Left colon (tissue), 2 donors: ENCODE measurements at places on chromosomes 12 and 14. TPM values are rescaled to one million over a fixed set of nuclear protein-coding genes. Genes with fewer than 3 reads are reported as not detected.
A peak's percentile ranks its signal among the peaks of the same experiment; 100 is the strongest.

Gene PRKCH
- 11.7 TPM for total RNA-seq

Gene MLEC
- 271 TPM for total RNA-seq

Gene CLEC14A
- 7.7 TPM for total RNA-seq

Gene C1S
- 54.9 TPM for total RNA-seq

Gene SELPLG
- 1.3 TPM for total RNA-seq

DNA sequence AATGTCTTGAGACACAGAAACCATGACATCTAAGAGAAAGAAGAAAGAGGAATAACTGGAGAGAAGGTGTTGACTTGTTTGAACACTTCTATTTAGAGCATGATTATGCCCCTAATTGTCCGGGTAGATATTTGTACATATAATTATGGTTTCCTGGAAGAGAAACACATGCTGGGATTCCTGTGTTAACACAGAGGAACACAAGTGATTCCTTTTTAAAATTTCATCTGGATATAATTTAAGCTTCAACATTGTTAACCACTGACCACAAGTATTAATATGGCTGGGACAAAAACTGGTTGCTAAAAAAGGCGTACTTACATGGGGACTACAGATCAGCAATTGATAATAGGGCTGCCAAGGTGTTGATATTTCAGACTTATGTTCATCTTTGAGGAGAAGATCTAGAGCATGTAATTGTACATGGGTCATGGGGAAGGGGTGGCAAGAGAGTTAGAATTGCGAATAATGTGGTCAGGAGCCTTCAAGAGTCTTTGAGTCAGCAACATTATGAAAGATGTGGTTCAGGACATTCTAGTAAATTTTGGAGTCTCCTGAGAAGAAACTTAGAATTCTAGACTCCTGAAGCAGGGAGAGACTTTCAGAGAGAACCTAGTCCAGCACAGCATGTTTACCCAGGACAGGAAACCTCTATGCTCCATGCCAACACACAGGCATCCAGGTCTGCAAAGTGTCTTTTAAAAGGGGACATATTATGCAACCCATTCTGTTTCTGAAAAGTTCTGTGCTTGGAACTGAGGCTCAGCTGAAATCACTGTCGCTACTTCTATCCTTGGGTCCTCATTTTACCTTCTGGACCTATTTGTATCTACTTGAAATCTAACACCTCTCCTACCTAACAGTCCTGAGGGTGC is 56.5 kb downstream of the SLC38A1 start:
- DNase-seq = no peak

DNA sequence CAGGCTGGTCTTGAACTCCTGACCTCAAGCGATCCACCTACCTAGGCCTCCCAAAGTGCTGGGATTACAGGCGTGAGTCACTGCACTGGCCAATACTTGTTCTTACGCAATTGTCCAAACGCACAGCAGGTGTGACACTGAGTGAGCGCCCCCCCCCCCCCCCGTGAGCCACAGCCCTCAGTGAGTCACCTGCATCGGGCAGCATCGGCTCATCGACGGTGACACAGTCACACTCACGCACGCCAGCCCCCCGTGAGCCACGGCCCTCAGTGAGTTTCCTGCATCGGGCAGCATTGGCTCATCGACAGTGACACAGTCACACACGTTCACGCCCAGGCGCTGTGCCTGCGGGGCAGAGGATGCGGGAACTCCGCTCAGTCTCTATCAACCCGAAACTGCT is 42.5 kb downstream of the GALNT9 start:
- no peak for DNase-seq

DNA sequence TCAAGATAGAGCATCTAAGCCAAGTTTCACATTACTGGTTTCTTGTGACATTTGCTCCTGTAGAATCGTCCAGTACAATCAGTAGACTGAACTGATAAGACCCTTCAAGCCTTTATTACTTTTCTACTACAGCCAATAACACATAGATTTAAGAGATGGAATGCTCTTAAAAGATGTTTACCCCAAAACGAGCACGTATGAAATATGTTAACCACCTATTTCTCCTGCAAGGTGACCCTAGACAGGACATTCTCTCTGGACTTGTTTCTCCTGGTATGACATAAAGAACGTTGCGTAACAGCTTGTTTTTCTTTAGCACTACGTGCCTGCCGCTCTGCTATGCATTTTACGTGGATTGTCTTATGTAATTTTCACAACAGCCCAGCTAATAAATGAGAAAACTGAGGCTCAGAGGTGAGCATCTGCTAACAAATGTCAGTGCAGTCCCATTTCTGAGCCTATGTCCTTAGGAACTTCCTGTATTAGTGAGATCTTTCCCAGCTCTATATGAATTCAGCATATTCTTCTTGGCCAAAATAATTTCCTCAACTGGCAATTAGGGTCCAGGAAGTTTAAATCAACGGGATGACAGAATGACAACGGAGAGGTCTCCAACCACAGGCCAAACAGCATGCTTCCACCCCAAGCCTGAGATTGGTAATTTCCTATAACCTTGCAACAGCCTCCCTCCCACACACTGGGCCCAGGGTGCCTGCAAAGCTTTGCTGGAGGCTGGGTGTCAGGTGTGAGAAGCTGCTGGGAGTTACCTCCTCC is 3.7 kb downstream of the NFKBIA start:
- no peak for DNase-seq

DNA sequence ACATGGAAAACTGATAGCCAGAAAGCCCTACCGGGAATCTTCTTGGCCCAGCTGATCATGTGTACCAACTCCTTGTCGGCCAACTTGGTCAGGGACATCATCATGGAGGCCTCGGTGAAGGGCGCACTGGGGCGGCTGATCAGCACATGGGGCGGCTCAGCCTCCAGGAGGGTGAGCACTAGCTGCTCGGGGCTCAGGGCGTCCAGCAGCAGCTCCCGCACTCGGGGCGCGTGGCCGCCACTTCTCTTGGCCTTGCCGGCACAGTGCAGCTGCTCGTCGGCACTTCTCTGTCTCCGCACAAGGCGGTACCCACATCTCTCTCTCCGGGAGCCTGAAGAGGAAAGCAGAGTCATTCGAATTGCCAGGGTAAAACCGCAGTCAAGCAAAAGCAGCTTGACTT is 33.8 kb downstream of the ESR2 start:
- no peak for DNase-seq

DNA sequence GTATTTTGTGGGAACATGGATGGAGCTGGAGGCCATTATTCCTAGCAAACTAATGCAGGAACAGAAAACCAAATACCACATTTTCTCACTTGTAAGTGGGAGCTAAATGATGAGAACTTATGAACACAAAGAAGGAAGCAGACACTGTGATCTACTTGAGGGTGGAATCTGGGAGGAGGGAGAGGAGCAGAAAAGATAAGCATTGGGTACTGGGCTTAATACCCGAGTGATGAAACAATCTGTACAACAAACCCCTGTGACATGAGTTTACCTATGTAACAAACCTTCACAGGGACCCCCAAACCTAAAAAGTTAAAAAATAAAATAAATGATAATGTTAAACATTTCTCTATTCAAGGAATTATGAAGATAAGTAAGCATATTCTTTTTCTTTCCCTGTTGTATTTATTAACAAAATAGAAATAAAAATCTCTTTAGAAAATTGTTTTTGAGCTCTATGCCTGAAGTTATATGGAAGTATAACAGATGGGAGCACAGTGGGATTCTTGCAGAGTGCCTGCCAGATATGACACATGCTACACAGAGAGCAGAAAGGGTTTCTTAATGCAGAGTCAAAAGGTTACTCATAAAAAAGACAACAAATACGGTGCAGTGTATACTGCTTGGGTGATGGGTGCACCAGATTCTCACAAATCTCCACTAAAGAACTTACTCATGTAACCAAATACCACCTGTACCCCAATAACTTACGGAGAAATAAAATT is 52.0 kb upstream of the SYNE2 start:
- DNase-seq = no peak

DNA sequence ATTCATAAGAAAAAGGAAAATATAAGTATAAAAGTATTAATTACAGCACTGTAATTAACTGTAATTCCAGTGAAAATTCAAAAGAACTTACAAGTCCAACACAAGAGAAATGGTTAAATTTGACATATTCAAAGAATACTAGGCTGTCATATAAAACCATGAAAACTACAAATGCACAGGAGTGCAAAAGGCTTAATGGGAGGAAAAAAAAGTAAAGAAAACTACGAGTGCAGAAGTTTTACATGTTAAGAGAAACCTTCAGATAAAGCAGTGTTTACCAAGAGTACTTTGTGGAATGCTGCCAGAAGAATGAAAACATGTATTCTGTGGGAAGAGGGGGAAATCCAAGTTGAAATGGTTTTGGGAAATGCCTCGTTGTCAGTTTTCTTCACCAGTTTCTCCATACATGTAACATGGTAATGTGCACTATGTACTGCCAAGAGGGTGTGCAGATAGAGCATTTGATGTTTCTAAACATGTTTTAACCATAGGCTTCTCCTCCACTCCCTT is 9.1 kb downstream of the HEATR5A start:
- DNase-seq = no peak

DNA sequence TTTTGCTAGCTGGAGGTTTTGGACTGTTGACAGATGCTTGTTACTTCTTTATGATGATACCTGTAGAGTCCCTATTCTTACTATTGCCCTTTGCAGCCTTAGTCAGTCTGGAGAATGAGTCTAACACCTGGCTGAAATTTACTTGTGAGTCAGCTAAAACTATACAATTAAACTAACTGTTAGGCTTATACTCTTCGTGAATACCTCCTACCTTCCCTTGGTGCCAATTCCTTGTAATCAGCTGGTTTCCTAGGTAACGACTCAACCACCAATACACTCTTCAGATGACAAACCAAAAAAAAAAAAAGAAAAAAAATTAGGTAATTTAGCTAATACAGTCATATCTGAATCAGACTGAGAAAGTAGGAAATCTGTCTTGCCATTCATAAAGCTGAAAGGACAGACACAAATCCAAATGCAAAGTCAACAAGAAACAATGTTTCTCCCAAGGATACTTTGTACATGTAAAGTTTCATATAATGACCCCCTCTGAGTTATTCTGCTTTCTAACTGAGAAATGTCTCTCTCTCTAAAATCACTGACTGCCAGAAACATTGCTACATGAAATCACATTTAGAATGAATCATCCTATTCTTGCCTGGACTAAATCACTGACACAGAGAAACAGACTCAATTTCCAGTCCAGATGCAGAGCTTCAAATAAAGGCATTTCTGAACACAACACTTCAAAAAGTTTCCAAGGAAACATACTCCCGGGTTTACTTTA is 56.5 kb upstream of the CDKL1 start:
- DNase-seq = no peak

DNA sequence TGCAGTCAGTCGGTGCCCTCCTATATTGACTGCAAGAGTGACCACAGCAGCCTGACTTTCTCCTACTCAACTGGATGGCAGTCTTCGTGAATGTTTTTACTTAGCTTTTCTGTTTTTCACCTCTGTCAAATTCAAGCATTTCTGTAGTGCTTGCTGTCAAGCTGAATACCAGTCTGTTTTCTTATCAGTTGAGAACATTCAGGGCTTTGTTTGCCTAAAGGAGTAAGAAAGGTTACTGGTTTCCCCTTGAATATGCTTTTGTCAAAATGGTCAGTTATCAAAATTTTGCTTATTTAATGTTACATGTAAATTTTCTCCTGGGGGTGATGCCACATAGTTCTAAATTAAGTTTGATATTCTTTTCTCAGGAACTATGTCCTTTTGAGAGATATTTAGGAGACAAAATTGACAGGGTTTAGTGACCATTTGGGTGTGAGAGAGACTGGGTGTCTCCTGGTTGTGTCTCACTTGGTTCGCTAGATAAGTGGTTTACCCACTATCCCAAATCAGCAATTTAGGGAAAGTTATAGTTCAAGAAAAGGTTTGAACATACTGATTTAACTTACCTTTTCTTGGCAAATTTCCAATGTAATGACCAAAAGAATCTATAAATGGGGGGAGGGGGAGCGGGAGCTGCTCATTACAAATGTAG is 366.3 kb downstream of the TMTC2 start:
- no peak for DNase-seq

- peak; percentile 77 for DNase-seq
These were observed 5.1 kb upstream of the PSMA3 start for GRCh38 chr14:58239244-58240195.

GRCh38 chr14:104872469-104873341 is 7.6 kb downstream of the CEP170B start:
- DNase-seq = peak; percentile 23

- DNase-seq = no peak
These were observed 152.7 kb downstream of the ANO2 start for GRCh38 chr12:5792343-5792742.

- no peak for DNase-seq
These were observed 174.7 kb upstream of the DAAM1 start for GRCh38 chr14:59013672-59014298.

GRCh38 chr14:99155173-99156089 is 116.6 kb downstream of the BCL11B start:
- no peak for DNase-seq

DNA sequence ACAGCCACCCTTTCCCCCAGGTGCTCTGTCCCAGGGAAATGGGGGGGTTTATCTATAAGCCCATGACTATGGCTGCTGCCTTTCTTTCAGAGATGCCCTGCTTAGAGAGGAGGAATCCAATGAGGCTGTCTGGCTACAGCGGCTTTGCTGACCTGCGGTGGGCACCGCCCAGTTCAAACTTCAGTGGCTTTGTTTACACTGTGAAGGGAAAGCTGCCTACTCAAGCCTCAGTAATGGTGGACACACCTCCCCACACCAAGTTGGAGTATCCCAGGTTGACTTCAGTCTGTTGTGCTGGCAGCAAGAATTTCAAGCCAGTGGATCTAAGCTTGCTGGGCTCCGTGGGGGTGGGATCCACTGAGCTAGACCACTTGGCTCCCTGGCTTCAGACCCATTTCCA is 869.2 kb downstream of the SLC6A15 start:
- DNase-seq = no peak

DNA sequence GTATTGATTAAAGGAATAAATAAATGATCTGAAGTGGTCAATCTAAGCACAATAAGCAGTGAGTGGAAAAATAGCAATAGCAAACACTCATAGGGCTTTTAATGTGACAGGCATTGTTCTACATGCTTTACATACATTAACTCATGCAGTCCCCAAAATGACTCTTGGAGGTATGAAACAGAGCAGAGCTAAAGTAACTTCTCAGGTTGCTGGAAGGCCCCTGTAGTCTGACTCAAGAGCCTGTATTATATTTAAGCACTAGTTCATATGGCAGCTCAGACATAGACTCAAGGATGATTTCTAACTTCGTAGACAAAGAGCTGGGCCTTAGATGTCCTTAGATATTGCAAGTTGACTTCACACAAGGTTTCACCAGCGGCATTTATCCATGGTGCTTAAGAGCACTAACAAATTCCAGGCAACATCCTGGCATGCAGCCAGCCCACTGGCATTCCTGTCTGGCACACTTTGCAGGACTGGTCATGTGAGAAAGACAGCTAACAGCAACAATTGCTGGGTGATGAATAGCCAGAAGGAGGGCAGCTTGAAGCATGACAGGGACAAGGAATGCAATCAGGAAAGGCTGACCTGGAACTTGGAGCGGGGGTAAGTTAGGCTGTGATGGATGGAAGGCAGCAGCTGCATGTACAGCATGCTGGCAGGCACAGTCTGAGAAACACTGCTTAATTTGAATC is 22.9 kb upstream of the KTN1 start:
- DNase-seq = peak; percentile 43

GRCh38 chr14:99258341-99258861 is 13.6 kb downstream of the BCL11B start:
- no peak for DNase-seq

GRCh38 chr12:67937822-67938221 is 51.4 kb upstream of the IFNG-AS1 start:
- DNase-seq = no peak
